Neural crest cell (in vitro differentiated cells): ENCODE measurements at places on chromosomes 6 and 20.
A peak's percentile ranks its signal among the peaks of the same experiment; 100 is the strongest.

DNA sequence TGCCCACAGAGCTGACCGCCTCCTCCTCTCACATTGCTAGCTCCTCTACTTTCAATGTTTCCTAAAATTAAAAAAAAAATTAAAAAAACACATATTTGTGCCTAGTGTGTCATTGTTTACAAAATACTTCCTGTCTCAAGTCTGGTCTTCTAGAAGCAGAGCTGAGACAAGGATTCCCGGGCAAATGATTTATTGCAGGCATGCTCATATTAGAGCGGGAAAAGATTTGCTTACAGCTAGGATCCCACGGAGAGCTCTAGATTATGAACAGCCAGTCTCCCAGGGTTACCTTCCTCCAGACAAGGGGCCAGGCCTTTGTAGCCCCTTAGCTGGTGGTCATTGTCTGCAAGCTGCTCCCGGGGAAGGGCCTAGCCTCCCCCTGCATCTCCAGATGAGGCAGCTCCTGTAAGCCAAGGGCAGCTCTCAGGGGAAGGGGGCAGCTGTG, 9.4 kb downstream of the PACSIN1 start:
- H3K36me3 ChIP-seq: no peaks in the 10 kb centered on the region
- DNase-seq: no peak
- H3K27ac ChIP-seq: no peak overlapping the region
- H3K4me1 ChIP-seq: no peaks in the 10 kb centered on the region
- H3K27me3 ChIP-seq: no peaks in the 10 kb centered on the region

DNA sequence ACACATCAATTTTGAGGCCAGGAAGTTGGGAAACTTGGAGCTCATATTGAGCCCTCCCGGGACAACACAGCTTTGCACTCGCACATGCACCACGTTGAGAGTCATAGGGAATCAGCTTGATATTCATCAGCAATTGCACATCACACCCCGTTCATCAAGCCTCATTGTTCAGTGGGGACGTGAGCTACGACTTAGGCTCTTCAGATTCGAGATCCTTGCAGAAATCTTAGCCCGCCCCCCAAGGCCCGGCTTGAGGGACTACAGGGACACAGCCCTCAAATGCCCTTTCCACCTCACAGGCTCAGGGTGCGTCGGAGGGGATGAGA, 93.0 kb upstream of the MAFB start:
- H3K36me3 ChIP-seq: no peaks in the 10 kb centered on the region
- H3K27ac ChIP-seq: no peak overlapping the region
- H3K4me1 ChIP-seq: no peaks in the 10 kb centered on the region
- no peak overlapping the region for H3K4me3 ChIP-seq
- DNase-seq: no peak

DNA sequence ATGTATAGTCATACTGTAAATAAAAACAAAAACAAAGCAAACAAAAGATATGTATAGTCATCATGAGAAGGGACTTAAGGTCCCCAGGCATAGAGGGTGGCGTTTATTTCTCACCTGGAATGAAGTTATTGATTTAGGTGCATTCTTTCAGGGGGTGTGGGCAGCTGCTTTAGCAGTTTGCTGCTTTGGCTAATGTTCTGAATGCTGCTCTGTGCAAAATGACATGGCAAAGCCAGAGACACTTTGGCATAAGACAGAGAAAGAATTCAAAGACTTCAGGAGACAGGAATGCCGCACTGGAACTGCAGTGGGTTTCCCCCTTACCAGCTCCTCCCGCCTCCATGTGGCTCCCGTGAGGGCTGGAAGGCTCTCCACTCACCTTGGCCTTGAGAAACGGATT, 36.4 kb upstream of the NELFCD start:
- H3K27me3 ChIP-seq: peaks cover 10% of the 10 kb centered on the region
- no peak overlapping the region for H3K4me3 ChIP-seq

DNA sequence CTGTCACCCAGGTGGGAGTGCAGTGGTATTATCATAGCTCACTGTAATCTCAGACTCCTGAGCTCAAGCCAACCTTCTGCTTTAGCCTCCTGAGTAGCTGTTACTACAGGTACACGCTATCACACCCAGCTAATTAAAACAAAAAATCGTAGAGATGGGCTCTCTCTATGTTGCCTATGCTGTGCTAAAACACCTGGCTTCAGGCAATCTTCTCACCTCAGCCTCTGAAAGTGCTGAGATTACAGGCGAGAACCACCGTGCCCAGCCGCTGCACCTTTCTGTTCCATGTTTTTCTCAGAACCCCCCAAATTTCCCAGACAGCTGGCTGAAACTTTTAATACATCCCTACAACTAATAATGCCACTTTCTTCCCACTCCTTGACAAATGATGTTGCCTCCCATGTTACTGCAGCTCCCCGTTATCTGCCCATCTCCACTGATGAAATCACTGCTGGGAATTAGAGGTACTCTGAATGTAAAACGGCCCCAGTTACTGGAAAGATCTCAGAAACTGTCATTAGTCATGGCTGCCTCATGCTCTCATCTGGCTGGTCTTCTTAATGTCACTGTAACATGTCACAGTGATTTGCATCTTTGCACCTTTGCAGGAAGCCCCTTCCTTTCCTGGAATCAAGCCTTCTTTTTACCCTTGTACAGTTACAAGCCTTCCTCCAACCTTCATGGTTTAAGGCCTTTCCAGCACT, 697.5 kb downstream of the PRKN start:
- no peaks in the 10 kb centered on the region for H3K36me3 ChIP-seq
- no peak for DNase-seq
- H3K27me3 ChIP-seq: no peaks in the 10 kb centered on the region

DNA sequence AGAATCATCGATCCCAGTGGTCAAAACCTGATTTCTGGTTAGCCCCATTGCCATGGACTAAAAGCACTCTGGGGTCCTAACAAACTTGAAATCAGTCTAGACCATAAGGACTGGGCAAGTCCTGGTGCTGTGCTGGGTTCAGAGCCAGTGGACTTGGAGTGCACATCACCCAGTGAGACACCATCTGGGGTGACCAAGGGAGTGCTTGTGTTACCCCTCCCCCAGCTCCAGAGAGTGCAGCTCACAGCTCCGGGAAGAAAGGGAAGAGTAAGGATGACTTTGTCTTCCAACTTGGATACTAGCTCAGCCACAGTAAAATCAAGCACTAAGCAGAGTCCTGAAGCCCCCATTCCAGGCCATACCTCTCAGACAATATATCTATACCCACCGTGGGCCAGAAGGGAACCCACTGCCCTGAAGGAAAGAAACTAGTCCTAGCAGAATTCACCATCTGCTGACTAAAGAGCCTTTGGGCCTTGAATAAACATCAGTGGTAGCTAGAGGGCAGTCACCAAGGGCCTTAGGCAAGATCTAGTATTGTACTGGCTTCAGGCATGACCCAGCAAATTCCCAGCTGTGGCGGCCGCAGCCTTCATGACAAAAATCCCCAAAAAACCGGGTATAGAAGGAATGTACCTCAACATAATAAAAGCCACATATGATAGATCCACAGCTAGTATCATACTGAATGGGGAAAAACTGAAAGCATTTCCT, 153.5 kb upstream of the OGFRL1 start:
- no peak for DNase-seq
- no peaks in the 10 kb centered on the region for H3K4me1 ChIP-seq
- no peak overlapping the region for H3K27ac ChIP-seq
- H3K36me3 ChIP-seq: no peaks in the 10 kb centered on the region

- peaks cover 3% of the 10 kb centered on the region for H3K27me3 ChIP-seq
- H3K4me1 ChIP-seq: no peaks in the 10 kb centered on the region
- no peak overlapping the region for H3K4me3 ChIP-seq
Observed at GRCh38 chr20:31644701-31645100, 7.0 kb downstream of the COX4I2 start.

GRCh38 chr6:137777687-137778075, 89.4 kb upstream of the TNFAIP3 start:
- H3K36me3 ChIP-seq: no peaks in the 10 kb centered on the region
- H3K4me1 ChIP-seq: no peaks in the 10 kb centered on the region
- H3K27ac ChIP-seq: no peak overlapping the region
- no peaks in the 10 kb centered on the region for H3K27me3 ChIP-seq
- no peak overlapping the region for H3K4me3 ChIP-seq

DNA sequence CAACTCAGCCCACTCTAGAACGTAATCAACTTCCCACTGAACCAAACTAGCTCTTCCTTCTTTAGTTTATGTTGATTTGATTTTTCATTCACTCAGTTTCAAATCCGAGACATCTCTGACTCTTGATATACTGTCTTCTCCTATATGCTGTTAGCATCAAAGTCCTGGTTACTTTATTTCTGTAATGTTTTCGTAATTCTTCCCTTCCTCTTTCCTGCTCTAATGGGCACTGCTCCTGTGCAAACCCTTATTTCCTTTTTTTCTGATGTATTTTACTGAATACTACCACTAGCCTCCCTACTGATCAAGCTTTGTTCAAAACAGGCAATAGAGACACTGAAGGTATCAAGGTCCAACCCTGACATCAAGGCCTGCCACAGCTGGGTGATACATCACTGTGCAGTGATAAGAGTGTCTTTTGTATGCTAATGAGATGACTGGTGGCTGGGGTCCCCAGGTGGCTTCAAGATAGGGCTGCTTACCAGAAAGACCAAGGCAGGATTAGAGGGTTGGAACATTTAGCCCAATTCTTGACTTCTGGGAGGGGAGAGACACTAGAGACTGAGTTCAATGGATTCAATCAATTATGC, 95.2 kb downstream of the KIF13A start:
- H3K27ac ChIP-seq: no peak overlapping the region
- peaks cover 50% of the 10 kb centered on the region for H3K36me3 ChIP-seq
- H3K4me1 ChIP-seq: no peaks in the 10 kb centered on the region
- no peak for DNase-seq

GRCh38 chr6:25217829-25218228, 61.3 kb upstream of the CARMIL1 start:
- no peak for DNase-seq
- H3K36me3 ChIP-seq: no peaks in the 10 kb centered on the region
- no peak overlapping the region for H3K4me3 ChIP-seq
- H3K27ac ChIP-seq: no peak overlapping the region
- H3K4me1 ChIP-seq: peaks cover 19% of the 10 kb centered on the region

DNA sequence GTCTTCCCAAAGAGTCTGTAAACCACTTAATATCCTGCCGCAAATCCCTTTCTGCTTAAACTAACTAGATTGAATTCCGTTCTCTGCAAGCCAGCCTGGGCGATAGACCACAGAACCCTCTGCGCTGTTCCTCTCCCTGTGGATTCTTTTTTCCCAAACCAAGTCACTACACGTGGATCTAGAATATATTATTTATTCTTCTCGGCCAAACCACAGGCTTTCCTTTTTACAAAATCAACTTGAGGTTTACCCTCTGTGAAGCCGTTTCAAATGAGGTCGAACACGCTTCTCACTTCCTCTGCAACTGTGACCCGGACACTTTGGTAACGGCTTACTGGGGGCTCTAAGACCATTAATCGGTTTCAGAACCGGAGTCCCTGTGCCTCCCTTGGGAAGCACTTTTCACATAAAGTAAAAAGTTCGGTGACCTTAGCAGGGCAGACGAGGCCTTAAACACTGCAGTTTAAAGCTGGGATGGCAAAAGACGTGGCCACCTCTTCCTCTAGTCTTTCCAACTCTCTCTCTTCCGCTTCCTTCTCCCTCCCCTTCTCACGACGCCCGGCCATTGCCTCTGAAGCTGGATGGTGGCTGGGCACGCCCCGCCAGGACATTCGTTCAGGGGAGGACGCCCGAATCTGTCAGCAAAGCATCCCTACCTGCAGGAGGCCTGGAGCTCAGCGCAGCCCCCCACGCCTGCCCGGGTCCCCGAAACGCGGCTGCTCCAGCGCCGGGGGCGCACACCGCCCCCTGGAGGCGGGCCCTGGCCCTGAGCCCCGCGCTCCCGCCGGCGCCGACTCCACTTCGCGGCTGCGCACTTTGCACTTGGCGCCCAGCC, 55.0 kb upstream of the FOXC1 start:
- no peaks in the 10 kb centered on the region for H3K36me3 ChIP-seq
- no peak for DNase-seq
- no peaks in the 10 kb centered on the region for H3K4me1 ChIP-seq
- no peaks in the 10 kb centered on the region for H3K27me3 ChIP-seq

DNA sequence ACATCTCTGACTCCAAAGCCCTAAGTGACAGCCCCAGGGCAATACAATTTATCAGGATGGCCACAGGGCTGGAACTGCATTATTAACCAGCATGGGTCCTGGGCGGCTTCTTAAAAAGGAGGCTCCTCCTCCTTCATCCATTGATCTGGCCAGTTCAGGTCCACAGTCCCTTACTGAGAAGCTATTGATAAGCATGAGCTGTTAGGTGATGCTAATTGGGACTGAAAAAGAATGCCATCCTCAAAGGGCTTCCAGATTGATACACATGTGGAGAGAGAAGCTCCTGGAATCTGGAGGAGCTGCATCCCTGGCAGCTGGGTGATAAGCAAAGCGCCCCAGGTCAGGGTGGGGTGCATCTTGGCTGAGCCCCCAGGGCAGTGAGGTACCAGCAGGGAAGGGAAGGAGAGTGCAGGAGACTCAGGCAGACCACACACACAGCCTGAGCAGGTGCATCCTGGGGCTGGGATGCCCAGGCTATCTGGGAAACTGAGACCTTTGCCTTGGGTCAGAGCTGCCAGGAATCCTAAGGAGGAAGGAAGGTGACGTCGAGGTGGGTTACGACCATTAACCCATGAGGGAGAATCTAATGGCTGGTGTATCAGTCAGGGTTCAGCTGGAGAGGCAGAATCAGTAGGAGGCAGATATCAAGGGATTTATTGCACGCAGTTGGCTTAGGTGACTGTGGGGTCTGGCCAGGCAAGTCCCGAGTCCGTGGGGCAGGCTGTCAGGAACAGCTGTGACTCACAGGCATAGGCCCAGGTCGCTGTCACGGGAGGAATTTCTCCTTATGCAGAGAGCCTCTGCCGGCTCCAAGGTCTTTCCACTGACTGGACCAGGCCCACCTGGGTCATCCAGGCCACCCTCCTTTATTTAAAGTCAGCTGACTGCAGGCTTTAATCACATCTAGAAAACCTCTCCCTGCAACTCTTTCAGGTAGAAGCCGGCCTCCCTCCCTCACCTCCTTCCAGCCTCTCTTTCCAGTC, 261.2 kb downstream of the BMP7 start:
- H3K27me3 ChIP-seq: peaks cover 47% of the 10 kb centered on the region
- H3K27ac ChIP-seq: no peak overlapping the region
- no peak overlapping the region for H3K4me3 ChIP-seq

GRCh38 chr6:87700397-87701343, 1.4 kb downstream of the AKIRIN2 start:
- H3K36me3 ChIP-seq: no peaks in the 10 kb centered on the region
- H3K4me3 ChIP-seq: peak overlapping the region; percentile 97

DNA sequence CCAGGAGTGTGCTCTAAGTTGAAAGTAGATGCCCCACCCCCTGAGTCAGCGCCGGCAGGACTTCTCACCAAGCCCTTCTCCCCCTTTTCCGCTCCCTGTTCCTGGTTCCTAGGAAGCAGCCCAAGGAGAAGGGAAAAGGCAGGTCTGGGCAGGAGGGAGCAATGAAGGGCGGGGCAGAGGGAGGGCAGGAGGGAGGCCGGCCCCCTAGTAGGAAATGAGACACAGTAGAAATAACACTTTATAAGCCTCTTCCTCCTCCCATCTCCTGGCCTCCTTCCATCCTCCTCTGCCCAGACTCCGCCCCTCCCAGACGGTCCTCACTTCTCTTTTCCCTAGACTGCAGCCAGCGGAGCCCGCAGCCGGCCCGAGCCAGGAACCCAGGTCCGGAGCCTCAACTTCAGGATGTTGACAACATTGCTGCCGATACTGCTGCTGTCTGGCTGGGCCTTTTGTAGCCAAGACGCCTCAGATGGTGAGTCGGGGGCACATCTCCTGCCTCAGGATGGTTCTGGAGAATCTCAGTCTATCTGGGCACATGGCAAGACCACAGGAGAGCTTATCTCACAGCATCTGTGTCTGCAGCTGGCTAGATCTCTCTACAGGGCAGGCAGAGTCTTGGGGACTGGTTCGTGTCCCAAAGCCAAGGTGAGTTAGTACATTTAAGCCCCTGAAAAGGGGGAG, at the start of gene PROCR:
PROCR (plus strand) TSS at position 320 of the 681 bp plus-strand sequence; CDS start at position 403, 83 bp downstream.
- no peak for DNase-seq
- peaks cover 3% of the 10 kb centered on the region for H3K4me1 ChIP-seq
- no peak within 1 kb of the TSS for H3K27ac ChIP-seq
- peaks cover 47% of the 10 kb centered on the region for H3K27me3 ChIP-seq
- no peak within 1 kb of the TSS for H3K4me3 ChIP-seq
